ENCODE measurements at places on chromosomes 6 and 20. TPM values are rescaled to one million over a fixed set of nuclear protein-coding genes. Genes with fewer than 3 reads are reported as not detected.

DNA sequence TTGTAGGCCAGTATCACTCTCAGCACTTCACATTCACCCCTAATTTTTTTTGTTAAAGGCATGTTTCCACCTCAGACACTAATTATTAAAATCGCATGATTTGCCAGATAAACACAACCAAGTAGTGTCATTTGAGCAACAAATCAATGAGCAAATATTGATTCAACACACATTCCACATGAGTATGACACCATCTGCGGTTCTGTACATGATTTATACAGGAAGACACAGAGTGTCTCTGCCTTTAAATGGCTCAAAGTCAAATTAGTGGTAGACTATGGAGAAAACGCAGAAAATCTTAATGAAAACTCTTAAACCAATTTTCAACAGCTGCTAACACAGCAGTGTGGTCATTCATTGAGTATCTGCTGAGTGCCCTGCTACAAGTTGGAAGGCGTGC is 300.2 kb downstream of the SOX4 start:
- peaks cover 21% of the 10 kb centered on the region for H3K4me1 ChIP-seq
- H3K36me3 ChIP-seq = peaks cover 9% of the 10 kb centered on the region

- no peaks in the 10 kb centered on the region for H3K36me3 ChIP-seq
- H3K27me3 ChIP-seq = no peaks in the 10 kb centered on the region
- no peaks in the 10 kb centered on the region for H3K4me1 ChIP-seq
- no peak overlapping the region for H3K4me3 ChIP-seq
- H3K27ac ChIP-seq = no peak overlapping the region
Observed at GRCh38 chr6:129701721-129702455, 8.1 kb downstream of the ARHGAP18 start.

- H3K4me3 ChIP-seq = no peak overlapping the region
- no peaks in the 10 kb centered on the region for H3K27me3 ChIP-seq
- H3K36me3 ChIP-seq = peaks cover 10% of the 10 kb centered on the region
- H3K27ac ChIP-seq = no peak overlapping the region
- no peak for DNase-seq
Observed at GRCh38 chr6:87518453-87518852, 45.7 kb downstream of the SLC35A1 start.

GFOD1 gene
- total RNA-seq = 2.2 TPM

GRCh38 chr20:46307139-46307998 is 929 bp downstream of the CDH22 start:
- H3K27me3 ChIP-seq = peaks cover 92% of the 10 kb centered on the region
- no peak overlapping the region for H3K27ac ChIP-seq
- peak; percentile 51 for DNase-seq
- peaks cover 14% of the 10 kb centered on the region for H3K4me1 ChIP-seq
- H3K4me3 ChIP-seq = no peak overlapping the region

DNA sequence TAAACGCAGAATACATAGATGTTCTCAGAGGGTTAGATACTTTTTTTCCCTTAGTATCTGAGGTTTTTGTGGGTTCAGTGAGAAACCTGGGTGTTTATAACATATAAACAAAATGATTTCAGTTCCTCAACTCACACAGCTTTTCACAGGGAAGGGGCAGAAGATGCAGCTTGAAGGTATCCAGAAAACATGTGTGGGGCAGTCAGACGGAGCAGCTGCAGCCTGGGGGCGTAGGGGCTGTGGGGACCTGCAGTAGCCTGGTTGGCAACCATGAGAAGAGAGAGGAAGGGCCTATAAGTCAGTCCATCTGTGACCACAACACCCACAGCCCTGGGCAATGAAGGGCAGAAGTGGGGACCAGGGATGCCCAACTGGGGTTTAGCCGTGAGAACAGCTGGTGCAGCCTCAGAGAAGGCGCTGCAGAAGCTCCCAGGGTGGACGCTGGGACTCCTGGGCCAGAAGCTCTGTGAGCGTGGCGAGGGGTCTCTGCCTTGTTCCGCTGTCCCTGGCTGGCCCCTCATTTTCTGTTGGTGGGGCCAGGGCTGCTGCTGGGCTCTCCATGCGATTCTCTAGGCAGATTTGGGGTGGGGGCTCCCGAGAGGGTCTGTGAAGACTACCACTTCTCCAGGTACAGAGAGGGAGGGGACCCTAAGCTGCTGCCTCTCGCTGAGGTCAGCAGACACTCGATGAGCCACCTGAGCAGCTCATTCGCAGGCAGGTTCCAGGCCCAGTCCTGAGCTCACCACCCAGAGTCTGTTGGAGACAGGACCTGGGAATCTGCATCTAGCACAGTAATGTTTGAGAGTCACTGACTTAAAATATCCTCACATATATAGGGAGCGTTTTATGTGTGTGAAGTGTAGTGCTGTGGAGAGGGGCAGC is 181.2 kb downstream of the ZDHHC14 start:
- no peak overlapping the region for H3K4me3 ChIP-seq
- H3K27ac ChIP-seq = no peak overlapping the region
- H3K27me3 ChIP-seq = no peaks in the 10 kb centered on the region
- no peaks in the 10 kb centered on the region for H3K36me3 ChIP-seq

DNA sequence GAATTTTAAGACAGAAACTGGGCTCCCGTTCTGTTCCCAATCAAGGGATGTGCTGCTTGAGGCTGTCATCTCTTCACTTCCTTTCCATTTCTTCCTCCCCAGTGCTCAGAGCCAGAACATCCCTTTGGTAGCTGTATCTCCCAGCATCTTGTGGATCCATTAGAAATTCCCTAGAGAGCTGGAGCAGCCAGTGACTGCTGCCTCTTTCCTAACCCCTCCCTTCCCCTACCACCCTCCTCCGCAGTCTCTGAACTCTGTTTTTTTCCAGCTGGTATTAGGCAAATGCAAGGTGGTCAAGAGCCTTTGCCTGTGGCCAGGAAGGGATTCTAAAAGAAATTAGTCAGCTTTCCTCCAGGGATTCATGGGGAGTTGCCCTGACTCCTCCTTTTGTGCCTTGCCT is 208.0 kb downstream of the EYA2 start:
- H3K27ac ChIP-seq = no peak overlapping the region
- no peak overlapping the region for H3K4me3 ChIP-seq
- peaks cover 3% of the 10 kb centered on the region for H3K27me3 ChIP-seq
- peaks cover 7% of the 10 kb centered on the region for H3K36me3 ChIP-seq

DNA sequence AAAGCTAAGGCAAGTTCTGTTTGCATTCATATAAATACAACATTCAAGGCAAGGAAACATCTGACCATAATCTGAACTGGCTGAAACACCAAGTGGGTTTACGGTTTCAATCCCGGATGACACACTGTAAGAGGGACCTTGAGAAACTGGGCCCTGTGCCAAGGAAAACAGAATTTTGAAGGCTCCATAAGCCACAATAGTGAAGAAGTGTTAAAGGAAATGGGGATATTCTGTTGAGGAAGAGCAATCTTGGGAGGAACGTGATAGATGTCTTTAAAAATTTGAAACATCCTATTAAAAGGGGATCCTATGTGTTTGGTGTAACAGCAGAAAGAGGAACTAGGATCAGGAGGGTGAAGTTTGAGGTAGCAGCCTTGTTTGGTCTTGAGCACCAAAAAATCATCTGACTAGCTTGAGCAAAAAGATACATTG is 82.4 kb upstream of the TAB2 start:
- H3K27me3 ChIP-seq = no peaks in the 10 kb centered on the region
- no peak overlapping the region for H3K4me3 ChIP-seq
- H3K27ac ChIP-seq = no peak overlapping the region
- DNase-seq = no peak
- peaks cover 4% of the 10 kb centered on the region for H3K4me1 ChIP-seq

DNA sequence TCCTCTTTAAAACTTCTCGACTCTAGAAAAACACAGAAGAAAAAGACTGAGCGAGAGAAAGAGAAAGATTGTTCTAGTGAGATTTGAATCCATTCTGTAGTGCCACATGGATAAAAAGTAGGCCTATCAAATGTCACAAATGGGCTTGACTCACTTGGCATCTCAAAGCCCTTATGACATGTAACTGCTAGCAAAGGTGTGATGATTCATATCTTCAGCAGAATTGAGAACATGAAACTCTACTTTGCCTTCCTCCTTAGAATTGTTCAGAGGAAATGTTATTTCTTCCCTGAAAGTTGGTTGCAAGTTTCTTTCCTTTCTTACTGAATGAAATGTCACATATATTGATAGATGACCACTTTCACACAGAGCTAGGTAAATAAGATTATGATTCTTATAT is 40.4 kb upstream of the DUSP22 start:
- H3K27me3 ChIP-seq = peaks cover 4% of the 10 kb centered on the region
- DNase-seq = no peak
- H3K4me1 ChIP-seq = no peaks in the 10 kb centered on the region
- H3K4me3 ChIP-seq = no peak overlapping the region

MMP24 gene
- total RNA-seq = 2.9 TPM

FKBP5 gene
- total RNA-seq = 40.4 TPM

SLC22A7 gene
- 0.37 TPM for total RNA-seq

DNAAF9 gene
- total RNA-seq = 13.5 TPM

GRCh38 chr6:105109955-105110895 is 69.6 kb downstream of the POPDC3 start:
- no peaks in the 10 kb centered on the region for H3K4me1 ChIP-seq
- no peak overlapping the region for H3K27ac ChIP-seq
- H3K36me3 ChIP-seq = peaks cover 9% of the 10 kb centered on the region
- no peak for DNase-seq

DNA sequence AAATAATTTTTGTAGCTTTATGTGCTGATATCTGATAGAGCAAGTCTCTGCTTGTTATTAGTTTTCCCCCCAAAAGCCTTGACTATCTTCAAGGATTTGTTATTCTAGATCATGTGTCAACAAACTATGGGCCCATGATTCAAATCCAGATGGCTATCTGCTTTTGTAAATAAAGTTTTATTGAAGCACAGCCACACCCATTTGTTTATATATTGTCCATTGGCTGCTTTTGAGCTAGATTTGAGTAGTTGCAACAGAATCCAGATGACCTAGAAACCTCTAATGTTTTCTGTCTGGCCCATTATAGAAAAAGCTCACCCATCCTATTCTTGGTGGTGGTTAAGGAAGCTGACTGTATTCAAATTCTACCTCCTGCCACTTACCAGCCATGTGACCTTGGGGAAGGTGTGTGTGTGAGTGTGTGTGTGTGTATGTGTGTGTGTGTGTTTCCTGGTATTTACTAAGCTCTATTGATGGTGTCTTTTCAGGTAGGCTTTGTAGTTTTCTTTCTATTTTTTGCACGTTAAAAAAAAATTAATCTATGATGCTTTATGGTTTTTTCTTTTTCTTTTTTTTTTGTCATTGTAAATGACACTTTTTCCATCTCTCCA is 1.3 kb upstream of the GTSF1L start:
- no peaks in the 10 kb centered on the region for H3K36me3 ChIP-seq
- no peak for DNase-seq
- no peak overlapping the region for H3K27ac ChIP-seq
- no peaks in the 10 kb centered on the region for H3K4me1 ChIP-seq

- no peaks in the 10 kb centered on the region for H3K27me3 ChIP-seq
Observed at GRCh38 chr6:145339089-145339488, 396.2 kb downstream of the EPM2A start.

GRCh38 chr6:137776256-137776655 is 90.8 kb upstream of the TNFAIP3 start:
- no peak overlapping the region for H3K4me3 ChIP-seq
- no peak overlapping the region for H3K27ac ChIP-seq
- no peak for DNase-seq
- no peaks in the 10 kb centered on the region for H3K36me3 ChIP-seq
- no peaks in the 10 kb centered on the region for H3K4me1 ChIP-seq

DNA sequence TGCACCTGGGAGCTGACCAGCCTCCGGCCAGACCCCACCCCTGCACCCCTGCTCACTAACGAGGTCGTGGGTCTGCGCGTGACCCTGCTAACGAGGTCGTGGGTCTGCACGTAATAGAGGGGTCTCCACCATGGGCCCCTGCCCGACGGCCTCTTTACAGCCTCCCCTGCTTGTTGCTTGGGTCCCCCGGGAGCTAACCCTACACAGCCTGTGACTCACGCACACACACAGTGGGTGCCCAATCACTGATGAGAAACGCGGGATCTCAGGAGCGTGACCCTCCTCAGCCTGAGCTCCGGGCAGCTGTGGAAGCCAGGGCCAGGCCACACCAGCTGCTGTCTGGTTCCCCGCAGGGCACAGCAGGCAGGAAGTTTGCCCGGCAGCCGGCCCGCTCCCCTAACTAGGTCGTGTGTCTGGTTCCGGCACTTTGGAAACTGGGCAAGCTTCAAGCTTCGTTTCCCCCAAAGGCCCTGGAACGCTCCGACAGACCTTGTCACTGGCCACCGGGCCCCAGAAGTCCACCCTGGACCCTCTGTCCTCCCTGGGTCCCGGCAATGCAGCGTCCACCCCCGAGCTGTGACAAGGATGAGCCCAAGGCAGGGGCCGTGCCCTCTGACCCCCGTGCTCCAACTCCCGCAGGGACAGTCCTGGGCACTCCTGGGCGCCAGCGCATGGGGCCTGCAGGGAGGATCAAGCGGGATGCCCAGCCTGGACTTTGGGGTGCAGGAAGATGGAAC is 767 bp downstream of the PTK6 start:
- DNase-seq = no peak
- H3K4me3 ChIP-seq = no peak overlapping the region
- no peak overlapping the region for H3K27ac ChIP-seq
- no peaks in the 10 kb centered on the region for H3K36me3 ChIP-seq
- peaks cover 5% of the 10 kb centered on the region for H3K27me3 ChIP-seq

GRCh38 chr6:149147938-149148718 is 169.4 kb upstream of the TAB2 start:
- no peaks in the 10 kb centered on the region for H3K4me1 ChIP-seq
- H3K27me3 ChIP-seq = no peaks in the 10 kb centered on the region
- H3K36me3 ChIP-seq = no peaks in the 10 kb centered on the region
- DNase-seq = no peak

DNA sequence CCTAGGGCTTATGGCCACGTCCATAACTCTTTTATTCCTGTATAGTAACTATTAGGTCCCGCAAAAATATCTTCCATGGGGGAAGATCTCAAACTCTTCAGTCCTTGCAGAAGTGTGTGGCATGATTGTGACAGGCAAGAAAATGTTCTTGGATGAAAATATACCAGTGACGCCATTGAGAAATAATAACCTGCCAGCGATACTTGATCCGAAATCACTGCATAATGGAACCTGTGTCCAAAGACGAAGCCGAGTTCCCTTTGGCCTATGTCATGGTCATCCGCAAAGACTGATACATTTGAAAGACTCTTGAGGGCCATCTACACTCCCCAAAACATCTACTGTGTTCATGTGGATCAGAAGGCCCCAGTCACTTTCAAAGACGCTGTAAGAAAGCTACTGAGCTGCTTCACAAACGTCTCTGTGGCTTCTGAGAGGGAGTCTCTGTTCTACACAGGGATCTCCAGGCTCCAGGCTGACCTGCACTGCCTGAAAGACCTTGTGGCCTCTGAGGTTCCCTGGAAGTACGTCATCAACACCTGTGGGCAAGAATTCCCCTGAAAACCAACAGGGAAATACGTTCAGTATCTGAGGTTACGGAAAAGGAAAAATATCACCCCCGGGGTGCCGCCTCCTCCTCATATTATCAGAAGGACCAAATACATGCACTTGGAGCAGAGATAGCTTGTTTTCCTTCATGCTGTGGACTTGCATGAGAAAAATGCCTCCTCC is 6.9 kb upstream of the GCNT2 start:
- no peak overlapping the region for H3K4me3 ChIP-seq
- no peaks in the 10 kb centered on the region for H3K27me3 ChIP-seq
- H3K36me3 ChIP-seq = no peaks in the 10 kb centered on the region
- DNase-seq = no peak
